Activated naive CD4-positive, alpha-beta T cell (primary cell): ENCODE measurements at places on chromosomes 3 and 15.
A peak's percentile ranks its signal among the peaks of the same experiment; 100 is the strongest.

DNA sequence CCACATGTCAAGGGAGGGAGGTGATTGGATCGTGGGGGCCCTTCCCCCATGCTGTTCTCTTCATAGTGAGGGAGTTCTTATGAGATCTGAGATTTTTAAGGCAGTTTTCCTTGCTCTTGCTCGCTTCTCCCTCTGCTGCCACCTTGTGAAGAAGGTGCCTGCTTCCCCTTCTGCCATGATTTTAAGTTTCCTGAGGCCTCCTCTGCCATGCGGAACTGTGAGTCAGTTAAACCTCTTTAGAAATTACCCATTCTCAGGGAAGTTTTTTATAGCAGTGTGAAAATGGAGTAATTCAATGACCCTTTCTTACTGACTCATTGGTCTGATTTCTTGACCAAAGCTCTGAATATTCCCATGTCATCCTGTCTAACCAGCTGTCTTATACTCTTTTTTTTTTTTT is 484.4 kb upstream of the TPRG1 start:
- no peak for DNase-seq

DNA sequence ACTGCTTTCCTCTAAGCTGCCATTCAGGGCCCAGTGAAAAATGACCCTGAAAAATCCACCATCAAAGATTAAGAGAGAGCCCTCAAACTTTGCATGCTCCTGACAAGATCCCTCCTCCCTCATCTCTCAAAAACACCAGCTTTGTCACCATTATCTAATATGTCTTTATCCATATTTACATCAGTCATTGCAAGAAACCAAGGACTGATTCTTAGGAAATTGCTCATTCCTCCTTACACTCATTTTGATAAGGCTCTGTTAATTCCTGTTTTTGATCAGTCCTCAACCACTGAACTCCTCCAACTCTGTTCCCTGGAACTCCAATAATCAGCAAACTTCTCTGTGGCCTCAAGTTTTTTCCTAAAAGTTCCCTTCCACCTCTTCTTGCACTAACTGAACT is 51.8 kb downstream of the CD200 start:
- DNase-seq: no peak

DNA sequence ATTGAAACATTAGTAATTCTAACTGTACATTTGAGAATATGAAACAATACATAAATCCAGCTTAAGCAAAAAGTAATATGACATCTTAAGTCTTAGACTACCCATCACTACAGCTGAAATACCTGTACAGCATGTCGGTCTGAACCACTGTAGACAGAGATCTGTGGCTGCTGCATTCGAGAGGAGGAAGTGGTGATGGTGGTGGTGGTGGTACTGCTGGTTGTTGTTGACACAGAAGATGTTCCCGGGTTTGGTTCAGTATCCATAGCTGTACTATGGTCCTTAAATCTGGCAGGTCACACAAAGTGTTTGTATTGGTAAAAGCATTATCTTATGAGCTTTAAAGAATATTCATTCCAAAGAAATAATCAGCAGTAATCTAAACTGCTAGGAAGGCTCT is 2.9 kb downstream of the PHC3 start:
- peak; percentile 15 for DNase-seq

DNA sequence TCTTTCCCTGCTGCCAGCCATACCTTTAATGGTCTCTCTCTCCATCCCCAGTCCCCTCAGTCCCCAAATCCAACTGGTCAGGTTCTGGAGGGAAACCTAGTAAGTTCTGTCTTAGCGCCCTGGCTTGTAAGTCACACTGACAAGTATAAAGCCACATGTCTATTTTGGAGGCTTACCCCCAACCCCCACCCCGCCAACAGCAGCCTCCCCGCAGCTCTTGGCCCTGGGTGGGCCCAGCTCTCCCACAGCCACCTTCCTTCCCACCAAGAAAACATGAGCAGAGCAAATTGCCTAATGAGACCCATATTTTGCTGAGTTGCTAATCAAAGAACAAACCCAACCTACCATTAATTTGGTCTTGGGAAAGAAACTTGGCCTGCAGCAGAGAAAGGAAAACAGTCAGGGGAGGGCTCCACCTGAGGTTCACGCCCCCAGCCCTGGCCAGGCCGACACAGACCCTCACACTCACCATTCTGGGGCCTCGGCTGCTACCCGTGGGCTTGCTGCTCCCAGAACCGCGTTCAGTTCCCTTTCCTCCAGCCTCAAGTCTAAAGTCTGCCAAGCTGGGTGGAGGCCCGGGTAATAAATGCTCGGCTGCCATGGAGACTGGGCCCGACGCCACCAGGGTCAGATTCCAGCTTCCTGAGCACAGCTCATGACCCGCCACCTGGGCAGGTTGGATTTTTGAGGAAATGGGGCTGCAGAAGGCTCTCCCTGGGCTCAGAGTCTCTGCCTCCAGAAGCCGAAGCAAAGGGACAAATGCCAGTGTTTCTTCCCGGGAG is at the start of gene CALML4:
TSS of gene CALML4 (minus strand) at position 557 of the 782 bp plus-strand sequence. CDS start at position 472, 85 bp downstream.
- DNase-seq: no peak

DNA sequence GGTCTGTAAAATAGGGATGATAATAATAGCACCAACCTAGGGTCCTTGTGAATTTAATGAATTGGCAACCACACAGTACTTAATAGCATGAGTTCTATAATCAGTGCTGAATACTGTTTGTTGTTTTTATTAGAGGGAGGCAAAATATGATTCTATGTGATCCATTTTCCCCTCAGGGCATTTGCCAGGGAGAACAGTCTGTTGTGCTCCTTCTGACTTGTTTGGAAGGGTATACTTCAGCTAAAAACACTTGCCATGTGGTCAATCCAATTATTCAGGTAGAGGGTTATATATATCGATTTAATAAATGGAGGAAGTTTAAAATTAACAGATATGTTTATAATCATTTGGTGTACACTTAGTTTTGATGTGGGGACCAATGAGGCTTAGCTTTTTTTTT is 305.3 kb downstream of the CHST2 start:
- DNase-seq: no peak

DNA sequence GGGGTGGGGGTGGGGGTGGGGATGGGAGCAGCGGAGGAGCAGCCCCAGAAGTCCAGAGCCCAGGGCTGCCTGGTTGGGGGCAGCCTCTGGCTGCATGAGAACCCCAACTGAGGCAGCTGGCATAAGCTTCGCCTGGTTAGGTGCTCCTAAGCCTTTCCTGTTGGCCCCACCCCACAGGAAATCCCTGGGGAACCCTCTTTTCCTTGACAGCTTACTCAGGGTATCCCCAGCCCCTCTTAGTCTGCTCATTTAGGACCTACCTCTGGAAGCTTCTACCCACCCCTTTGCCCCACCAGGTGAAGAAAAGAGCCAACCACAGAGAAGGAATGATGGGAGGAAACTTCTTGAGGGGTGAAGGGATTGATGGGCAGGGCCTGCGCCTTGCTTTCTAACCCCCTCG is 53.4 kb downstream of the IL20RB start:
- no peak for DNase-seq

- no peak for DNase-seq
These were observed 46.8 kb upstream of the TBC1D23 start for GRCh38 chr3:100213891-100214573.

GRCh38 chr3:177144922-177145321 is 52.4 kb downstream of the TBL1XR1 start:
- no peak for DNase-seq
